Astrocyte of the cerebellum (primary cell): ENCODE measurements at places on chromosomes 6 and 20.

GRCh38 chr6:7818257-7819214 is 92.1 kb downstream of the TXNDC5 start:
- no peak for DNase-seq

DNA sequence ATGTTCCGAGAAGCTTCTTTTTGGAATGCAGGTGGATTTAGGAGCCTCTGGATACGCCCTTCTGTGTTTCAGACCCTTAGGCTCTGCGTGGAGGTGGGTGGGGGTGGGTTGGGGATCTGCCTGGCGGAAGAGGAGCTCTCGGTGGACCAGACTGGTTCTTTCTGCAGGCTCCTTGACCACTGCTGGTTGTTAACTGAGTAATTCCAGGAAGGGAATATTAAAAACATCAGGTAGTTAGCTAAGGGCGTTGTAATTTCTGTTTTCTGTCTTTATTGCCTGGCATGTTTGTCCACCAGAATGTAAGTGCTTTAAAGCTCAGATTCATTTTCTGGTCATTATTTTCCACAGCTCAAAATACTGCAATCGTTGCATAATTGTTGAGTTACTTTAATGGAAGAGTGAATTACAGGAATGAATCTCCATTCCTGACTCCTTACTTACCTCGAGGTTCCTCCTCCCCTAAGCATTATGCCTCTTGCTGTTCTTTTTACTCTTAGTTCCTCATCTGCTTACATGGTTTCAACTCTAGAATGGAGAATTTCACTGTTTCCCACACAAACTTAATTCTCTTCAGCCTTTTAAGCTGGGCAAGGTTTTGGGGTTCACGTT is 5.9 kb downstream of the CDYL start:
- no peak for DNase-seq

DNA sequence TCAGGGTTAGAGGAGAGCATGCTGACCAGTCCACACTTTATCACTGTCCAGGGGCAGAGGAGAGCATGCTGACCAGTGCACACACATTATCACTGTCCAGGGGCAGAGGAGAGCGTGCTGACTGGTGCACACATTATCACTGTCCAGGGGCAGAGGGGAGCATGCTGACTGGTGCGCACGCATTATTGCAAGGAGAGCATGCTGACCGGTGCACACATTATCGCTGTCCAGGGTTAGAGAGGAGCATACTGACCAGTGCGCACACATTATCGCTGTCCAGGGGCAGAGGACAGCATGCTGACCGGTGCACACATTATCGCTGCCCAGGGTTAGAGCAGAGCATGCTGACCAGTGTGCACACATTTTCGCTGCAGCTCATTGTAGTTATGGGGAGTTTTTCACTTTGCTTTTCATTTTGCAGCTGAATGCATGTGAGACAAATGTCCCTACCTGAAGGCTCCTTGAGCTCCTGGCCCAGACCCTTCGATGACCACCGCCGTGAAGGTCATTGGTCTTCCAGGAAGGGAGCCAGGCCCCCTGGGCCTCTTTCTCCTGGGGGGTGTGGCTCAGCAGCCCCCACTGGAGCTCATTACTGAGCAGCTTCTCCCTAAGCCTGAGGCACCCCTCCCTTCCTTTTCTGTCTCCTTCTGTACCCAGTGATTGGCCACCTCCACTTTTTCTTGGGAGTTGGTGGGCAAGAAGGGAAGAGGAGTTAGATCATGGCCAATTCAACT is 178.8 kb upstream of the AFDN start:
- DNase-seq, result no peak

- DNase-seq, result no peak
Observed at GRCh38 chr6:25343984-25344383, 64.8 kb downstream of the CARMIL1 start.

DNA sequence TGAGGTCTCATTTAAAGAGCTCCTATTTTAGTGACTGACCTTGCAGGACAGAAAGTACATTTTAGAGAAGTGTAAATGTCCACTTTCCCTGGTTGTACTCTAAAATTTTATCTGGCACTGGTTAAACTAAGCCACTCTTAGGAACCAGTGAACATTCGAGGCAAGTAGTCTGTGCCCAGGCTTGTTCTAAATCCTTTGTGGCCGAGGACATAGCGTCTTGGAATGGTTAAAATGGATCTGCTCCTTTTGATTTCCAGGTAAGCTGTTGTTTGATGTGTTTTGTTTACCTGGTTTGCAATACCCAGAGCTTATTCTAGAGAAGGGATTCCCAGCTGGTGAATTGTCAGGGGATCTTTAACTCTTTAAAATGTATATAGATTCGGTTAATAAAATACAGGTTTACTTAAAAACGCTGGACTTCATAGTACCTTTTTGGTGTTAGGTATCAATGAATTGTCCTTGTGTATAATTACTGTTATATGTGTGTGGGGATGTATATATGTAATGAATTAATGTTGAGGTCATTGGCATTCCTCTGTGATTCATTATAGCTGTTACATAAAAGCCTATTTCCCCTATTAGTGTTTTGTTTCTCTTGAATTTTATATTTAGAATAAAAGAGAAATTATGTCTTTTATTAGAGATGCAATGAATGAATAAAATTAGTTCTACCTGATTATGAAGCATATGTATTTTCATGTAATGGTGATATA is 15.8 kb downstream of the SNX9 start:
- DNase-seq, result no peak
